ENCODE measurements at places on chromosomes 11 and 22.

DNA sequence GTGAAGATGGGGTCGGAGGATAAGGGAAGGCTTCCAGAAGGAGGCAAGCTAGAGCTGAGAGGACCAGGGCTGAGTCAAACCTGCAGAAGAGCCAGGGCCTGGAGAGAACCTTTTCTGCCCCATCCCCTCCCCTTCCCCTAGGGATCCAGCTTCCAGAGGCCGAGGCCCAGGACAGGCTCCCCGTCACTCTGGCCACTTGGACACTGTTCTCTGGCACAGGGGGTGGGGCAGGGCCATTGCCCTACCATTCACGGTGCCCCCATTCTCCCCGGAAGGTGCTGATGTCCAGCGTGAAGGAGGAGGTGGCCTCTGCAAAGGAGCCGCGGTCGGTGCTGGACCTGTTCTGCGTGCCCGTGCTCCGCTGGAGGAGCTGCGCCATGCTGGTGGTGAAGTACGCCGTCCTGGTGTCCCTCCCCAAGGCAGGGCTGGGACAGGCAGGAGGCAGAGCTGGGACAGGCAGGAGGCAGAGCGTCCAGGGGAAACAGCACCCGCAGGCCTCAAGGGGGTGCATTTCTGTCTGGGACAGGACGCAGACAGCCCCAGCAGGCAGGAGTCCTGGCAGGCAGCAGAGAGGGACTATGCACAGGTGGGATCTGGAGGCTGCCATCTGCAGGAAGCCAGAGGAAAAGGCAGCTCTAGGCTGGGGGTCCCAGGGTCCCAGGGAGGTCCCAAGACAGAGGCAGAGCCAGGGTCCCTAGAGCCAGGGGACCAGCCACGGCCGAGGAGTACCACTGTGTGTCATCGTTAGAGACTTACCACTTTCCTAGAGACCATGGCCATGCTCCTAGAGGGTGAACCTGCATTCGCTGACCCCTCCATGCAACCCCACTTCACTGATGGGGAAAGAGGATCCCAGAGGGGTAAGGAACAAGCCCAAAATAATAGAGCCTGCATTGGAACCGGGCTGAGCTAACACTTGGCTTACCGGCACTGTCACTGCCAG, 25.8 kb upstream of the SLC22A12 start:
- DNase-seq: no peak

DNA sequence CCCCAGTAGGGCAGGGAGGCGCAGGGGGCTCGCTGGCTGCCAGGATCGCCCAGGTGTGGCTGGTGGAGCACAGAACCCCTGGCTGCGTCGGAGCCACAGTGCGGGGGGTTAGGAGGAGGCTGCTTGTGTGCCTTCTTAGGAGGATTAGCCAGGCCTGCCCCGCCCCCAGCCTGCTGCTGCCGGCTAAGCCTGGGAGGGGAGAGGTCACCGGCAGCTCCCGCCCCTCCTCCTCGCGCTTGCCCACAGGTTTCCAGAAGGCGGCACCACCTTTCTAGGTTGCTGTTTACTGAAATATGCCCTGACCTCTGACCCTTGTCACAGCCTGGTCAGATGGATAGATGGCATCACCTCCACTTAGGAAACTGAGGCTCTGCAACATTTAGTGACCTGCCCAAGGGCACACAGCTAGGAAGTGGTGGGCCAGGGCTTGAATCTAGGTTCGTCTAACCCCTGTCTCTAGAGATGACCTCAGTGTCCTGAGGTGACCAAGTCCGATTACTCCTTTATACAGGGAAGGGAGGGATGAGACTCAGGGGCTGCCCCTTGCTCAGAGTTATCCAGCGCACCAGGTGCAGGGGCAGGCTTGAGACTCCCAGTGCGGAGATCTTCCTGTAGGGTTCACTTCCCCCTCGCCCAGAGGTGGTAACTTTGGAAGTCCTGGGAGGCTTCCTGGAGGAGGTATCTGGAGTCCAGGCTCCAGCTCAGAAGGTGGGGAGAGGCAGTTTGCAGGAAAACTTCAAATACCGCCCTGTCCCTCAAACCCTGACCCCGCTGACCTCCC, 44.0 kb downstream of the MYO7A start:
- no peak for DNase-seq

GRCh38 chr11:131025421-131026125, 109.3 kb upstream of the SNX19 start:
- no peak for DNase-seq

DNA sequence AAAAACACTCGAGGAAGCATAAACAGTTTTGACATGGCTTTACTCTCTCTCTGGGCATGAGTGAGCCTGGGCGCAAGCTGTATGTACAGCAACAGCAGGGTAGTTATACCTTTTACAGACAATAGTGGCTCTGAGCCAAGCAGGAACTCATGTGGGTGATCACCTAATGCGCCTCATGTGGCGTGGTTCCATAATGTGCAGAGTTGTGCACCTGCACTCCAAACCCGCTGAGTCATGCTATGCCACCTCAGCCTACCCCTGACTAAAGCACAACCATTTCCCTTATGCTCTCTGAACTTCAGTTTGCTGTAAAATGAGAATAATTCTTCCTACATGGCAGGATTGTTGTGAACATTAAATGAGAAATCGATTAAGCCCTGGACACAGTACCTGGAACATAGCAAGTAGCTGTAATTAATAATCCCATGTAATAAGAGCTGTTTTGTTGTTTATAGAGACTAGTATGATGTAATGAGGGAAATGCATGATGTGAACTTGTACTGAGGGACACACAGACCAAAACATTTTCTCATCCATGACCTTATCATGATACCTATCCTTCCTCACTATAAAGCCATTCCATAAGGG, 71.6 kb downstream of the CCDC34 start:
- DNase-seq: no peak

DNA sequence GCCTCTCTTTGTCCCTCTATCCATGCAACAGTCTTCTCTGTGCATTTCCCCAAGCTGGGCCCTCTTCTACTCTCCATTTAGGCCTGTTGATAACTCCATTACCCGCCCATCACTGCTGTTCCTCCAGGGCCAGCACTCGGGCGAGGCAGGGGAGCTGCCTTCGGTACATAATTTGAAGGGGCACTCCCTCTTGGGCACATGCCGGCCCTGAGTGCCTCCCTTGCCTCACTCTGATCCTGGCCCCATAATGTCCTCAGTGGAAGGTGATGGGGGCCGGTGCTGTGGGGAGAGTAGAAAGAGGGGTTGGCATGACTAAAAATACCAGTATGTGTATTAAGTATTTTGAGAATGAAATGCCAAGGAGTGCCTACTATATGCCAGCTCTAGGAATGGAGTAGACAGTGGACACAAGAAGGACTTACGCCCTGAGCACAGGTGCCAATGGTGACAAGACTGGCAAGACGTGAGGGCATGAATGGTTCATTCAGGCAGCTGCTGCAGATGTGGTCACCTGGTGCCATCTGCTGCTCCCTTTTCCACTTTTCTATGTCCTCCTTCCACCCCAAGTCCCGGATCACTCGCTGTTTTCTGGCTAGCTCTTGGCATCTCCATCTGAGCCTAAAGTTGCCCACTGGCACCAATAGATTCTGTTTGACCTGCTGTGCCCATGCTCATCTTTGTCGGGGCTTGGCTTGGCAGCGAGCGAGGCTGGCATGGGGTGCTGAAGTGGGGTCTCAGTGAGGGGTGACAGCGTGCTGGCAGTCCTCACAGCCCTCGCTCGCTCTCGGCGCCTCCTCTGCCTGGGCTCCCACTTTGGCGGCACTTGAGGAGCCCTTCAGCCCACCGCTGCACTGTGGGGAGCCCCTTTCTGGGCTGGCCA, 22.6 kb downstream of the TMEM218 start:
- no peak for DNase-seq

DNA sequence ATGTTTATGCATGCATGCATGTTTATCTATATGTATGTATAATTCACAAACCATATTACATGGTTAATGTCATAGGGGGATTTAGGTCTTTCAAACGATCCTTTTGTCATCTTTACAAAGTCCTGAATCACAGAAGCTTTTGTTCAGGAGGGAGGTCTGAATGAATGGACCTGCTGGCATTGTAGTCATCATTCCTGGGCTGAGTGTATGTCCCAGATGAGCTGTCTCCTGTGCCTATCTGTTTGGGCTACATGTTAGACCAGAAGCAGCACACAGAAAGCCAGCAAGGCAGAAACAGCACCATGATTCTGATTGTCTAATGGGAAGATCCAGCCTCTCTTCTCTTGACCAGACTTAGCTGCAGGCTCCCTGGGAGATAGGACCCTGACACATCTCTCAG, 69.5 kb downstream of the ADM start:
- no peak for DNase-seq

GRCh38 chr11:68418648-68419047, 41.9 kb upstream of the PPP6R3 start:
- no peak for DNase-seq

GRCh38 chr11:9876331-9876730, 212.5 kb downstream of the SWAP70 start:
- DNase-seq: no peak

DNA sequence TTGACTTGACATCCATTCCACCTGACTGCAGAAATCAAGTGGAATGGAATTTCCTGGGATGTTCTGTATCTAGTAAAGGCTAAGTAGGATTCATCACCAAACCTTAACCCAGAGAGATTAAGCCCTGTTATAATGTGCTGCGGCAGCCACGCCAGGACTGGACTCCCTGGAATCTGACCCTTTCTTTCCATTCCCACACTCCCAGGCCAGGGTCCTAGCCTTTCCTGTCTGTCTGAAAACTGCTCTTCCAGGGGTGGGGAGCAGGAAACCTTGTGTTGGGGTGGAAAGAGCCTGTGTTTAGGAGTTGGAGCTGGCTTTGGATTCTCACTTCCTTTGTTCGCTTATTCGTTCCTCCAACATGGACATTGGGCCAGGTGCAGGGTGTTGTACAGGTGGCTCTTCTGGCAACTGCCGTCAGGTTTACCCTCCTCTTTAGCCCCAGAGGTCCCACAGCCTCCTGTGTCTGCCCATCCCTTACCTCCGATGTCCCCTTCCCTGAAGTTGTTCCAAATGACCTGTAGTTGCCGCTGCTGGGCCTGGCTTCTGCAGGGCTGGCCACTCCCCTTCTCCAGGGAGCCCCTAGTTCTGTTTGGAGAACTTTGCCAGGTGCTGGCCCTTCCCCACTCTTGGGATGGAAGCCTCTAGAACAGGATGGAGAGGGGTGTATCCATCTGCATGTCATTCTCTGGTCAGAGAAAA, 20.5 kb upstream of the PARVB start:
- no peak for DNase-seq

DNA sequence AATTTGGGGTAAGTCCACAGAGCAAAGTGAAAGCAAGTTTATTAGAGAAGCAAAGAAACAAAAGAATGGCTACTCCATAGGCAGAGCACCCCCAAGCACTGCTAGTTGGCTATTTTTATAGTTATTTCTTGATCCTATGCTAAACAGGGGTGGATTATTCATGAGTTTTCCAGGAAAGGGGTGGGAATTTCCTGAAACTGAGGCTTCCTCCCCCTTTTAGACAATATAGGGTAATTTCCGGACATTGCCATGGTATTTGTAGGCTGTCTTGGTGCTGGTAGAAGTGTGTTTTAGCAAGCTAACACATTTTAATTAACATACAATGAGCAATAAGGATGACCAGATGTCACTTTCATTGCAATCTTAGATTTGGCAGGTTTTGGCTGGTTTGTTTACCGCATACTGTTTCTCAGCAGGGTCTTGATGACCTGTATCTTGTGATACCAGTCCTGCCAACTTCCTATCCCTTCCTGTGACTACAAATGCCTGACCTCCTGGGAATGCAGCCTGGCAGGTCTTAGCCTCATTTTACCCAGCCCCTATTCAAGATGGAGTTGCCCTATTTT, 937 bp upstream of the C1QTNF6 start:
- no peak for DNase-seq

- peak; percentile 52 for DNase-seq
Measured at GRCh38 chr11:46119352-46120216, 1.7 kb downstream of the PHF21A start.

GRCh38 chr22:17346578-17346977, 22.7 kb upstream of the CECR2 start:
- no peak for DNase-seq

DNA sequence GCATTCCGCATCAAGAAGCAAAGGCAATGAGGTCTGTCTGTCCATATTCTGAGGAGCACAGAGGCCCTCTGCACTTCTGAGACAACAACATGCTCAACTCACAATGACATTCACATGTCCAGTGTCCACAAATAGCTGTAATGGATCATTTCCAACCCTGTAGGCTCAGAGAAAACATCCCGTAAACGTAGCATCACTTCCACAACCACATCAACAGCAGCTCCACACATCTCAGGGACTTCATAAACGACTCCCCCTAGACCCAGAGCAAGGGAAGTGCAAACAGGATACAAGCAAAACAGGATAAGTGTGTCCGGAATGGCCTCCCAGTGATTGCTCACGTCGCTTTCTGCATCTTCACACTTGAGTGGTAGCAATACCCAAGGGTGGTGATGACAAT, 100.2 kb downstream of the SYN3 start:
- DNase-seq: no peak

GRCh38 chr11:69818603-69819441, at the start of gene FGF3:
Gene FGF3 (minus strand): TSS chr11:69819416. CDS start chr11:69818933, 483 bp downstream.
- no peak for DNase-seq

DNA sequence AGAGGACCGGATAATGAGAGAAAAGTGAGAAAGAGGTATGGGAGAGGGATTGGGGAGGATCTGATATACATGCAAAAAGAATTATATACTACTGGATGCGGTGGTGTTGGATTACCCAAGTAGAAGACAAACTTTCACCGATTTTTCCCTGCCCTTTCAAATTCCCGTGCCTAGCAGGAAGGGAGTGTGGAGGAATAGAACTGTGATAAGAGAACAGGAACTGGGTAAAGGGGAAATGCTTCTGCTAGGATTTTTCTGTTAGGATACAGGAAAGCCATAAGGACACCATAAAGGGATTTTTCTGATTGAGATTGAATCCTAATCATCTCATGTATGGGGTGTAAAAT, 480 bp upstream of the MTMR2 start:
- DNase-seq: no peak

DNA sequence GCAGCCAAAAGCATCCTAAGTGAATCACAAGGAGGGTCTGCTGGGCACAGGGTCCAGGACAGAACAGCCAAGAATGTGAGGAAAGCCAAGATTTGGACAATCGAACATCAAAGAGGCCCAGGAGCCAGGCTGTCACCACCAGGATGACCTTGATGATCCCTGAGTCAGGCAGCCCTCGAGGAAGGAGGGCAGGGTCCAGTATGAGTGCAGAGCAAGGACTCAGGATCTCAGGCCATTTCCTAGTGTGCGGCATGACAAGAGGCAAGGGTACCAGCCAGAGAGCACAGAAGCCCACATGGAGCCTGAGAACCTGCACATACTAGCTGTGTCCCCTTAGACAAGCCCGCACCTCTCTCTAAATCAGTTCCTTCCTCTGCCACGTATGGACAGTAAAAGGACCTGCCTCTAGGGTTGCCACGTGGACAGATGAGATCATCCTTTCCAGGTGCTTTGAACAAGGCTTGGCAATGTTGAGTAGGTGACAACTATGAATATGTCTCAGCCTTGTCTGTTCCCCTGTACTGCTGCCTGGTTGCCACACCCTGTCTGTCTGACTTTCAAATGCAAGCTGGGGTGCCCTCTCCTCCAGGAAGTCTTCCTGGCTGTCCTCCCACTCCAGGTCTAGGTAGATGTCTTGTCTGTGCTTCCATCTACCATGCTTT, 32.2 kb upstream of the ISX start:
- DNase-seq: no peak

GRCh38 chr11:108697872-108698473, 33.1 kb downstream of the DDX10 start:
- peak; percentile 20 for DNase-seq

- peak; percentile 63 for DNase-seq
Measured at GRCh38 chr11:34650528-34650927, 29.6 kb downstream of the EHF start.

All from stimulated activated naive CD4-positive, alpha-beta T cell (primary cell).